ENCODE measurements at places on chromosomes 1 and 21.

DNA sequence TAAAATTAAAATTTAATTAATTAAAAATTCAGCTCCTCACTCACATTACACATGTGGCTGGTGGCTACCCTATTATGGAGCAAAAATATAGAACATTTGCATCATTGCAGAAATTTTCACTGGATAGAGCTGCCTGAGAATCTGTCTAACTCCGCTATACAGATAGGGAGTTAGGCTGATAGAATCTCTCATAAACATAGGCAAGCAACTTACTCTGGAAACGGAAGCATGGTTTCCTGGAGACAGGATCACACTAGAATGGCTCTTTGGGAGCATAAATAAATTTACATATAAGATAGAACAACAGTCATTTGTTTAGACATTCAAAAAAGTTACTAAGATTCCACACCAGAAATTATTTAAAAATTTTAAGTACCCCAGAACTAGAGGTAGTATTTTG, 12.2 kb upstream of the LAMC2 start:
- DNase-seq: no peak

- DNase-seq: no peak
Observed at GRCh38 chr1:24724345-24725208, 20.7 kb upstream of the CLIC4 start.

- DNase-seq: no peak
Observed at GRCh38 chr1:211892577-211892976, 62.0 kb upstream of the LPGAT1 start.

- no peak for DNase-seq
Observed at GRCh38 chr1:44464361-44464760, 59.3 kb downstream of the RNF220 start.

GRCh38 chr1:159247266-159247665, 42.6 kb downstream of the ACKR1 start:
- no peak for DNase-seq

DNA sequence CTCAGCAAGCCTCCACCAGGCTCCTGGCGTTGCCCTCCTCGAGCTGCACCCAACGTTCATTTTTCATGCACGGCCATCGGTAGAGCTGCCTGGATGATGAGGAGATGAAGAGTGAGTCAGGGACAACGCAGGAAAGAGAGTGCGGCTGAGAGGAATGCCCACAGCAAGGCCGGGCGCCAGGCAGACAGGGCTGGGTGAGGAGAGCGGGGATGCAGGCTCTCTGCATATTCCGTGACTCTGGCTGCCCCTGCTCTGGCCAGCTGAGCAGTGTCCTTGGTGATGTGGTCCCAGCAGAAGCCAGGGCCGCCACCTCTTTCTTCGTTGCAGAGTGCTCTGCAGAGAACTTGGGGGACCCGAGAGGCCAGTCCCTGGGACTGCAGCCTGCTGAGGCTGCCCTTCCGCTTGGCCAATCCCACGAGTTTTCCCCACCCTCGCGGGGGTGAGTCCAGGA, 10.8 kb downstream of the UMODL1 start:
- DNase-seq: no peak

- DNase-seq: no peak
Observed at GRCh38 chr1:161196521-161197451, 2.1 kb downstream of the ADAMTS4 start.

- no peak for DNase-seq
Observed at GRCh38 chr1:197615693-197616011, 159.6 kb downstream of the DENND1B start.

- no peak for DNase-seq
Observed at GRCh38 chr1:44973645-44974044, 12.8 kb downstream of the EIF2B3 start.

DNA sequence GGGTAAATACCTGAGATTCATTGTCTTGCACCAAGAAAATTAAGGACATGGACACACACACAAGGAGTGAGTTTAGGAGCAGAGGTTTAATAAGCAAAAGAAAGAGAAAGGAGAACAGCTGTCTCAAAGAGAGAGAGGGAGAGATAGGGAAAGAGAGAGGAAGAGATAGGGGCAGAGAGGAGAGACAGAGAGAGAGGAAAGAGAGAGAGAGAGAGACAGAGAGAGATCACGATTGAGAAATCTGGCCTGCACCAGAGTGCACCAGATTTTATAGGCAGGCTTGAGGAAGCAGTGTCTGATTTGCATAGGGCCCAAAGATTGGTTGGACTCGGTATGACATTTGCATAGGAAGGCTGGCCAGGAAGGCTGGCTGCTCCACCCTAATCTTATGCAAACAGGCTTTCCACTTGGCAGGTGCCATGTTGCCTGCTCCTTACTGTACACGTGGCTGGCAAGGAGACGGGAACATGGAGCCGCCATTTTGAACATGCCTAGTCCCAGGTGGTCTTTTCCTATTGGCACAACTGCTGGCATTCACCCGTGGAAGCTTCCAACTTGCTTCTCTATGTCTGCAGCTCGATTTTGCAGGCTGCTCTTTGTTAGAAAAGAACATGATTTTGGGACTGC, 419.9 kb downstream of the ZP4 start:
- no peak for DNase-seq
